Stimulated activated CD4-positive, alpha-beta T cell treated with anti-CD3 and anti-CD28 coated beads, Interleukin-12 subunit alpha, Interleukin-12 subunit beta, amount 100 ng/mL, for 48 hours (primary cell): ENCODE measurements at places on chromosomes 12 and 14.

DNA sequence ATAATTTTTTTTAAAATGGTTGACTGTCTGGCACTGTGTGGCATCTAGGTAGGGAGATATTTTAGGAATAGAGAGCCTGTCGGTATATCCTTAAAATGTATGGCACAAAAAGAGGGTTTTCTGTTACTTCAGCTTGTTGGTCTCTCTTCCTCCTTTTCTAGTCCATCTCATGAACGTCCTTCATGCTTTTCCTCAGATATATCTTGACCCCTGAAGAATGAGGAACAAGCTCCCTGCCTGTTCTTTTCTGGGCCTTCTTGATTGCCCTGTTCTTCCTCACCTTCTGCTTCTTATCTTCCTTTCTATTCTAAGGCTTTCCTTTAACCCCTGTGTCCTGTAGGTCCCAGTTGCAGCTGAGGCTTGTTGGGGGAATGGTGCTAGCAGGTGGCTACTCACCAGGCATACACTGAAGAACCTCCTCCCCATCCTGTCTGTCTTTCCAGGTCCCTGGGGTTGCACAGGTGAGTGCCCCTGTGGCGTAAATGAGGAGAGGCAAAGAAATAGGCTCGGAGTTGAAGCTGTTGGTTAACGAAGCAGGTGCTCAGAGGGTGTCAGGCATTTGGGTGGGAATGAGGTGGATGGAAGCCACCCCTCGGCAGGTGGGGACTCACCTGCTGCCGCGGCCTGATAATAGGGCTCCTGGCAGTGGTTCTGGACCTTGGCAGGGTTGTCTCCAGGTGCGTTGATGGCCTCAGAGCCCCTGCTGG, 7.2 kb upstream of the C1R start:
- no peak for DNase-seq

DNA sequence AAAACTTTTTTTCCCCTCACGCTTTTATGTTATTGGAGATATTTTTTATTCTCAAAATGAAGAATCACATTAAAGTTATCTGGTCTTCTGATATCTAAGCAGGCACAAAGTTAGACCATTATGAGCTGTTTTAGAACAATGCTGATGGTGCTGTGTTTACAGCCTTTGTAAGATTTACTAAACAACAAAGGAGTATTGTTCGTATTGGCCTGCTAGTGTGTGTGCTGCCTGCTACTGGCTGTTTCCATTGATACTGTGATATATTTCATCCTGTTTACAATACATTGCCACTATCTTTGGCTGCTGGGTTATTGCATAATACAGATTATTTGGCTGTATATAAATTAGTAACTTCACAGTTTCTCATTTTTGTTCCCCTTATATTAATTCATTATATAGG, 220.8 kb downstream of the ITPR2 start:
- DNase-seq = no peak

DNA sequence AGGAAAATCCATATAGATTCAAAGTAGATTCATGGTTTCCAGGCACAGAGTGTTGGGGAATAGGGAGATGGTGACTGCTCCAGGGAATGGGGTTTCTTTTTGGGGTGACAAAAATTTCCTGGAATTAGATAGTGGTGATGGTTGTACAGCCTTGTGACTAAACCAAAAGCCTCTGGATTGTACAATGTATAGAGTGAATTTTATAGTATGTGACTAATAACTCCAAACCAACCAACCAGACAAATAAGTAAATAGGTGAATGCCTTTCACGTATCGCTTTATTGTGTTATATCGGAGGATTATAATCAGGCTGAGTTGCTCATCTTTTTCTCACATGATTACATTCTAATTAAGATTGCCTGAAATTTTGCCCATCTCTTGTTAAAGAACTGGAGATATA, 24.6 kb upstream of the PPFIBP1 start:
- DNase-seq = no peak

- DNase-seq = no peak
These were observed 161.9 kb upstream of the PLEKHG7 start for GRCh38 chr12:92540782-92541423.

GRCh38 chr12:77835969-77836368, 5.3 kb downstream of the NAV3 start:
- no peak for DNase-seq

DNA sequence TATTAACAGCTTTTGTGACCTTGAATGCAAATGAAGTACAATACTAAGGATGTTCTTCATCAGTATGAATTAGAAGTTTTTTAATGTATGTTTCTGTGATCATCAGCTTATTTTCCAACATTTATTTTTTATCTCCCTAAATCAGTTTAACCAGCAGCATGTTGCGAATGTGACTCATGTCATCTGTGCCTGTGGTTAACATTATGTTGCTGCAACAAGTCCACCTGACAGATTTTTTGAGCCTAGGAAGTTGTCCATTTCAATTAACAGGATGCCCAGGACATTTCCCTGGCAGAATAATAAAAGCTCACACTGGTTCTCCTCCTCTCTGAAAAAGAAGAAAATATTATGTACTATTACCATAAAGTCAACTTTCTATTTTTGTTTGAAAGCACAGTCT, 155.5 kb downstream of the SYT1 start:
- no peak for DNase-seq

- no peak for DNase-seq
These were observed 12.3 kb downstream of the CLEC2B start for GRCh38 chr12:9856894-9857293.

DNA sequence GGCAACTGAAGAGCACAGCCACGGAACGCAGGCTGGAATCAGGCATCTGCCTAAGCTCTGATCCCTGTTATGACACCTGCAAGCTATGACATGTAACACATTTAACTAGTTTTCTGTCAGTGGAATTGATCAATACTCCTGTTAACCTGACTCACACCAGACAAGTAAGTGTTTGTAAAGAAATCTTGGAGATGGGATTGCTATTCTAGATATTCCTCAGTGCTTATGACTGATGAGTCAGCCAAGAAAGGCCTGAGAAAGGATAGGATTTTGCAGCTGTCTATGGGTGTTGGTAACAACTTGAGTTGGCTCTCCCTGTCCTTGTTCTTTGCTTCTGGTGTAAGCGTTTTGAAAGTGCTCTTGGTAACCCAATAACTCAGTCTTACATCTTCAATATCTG, 110.5 kb downstream of the GPR135 start:
- DNase-seq = no peak

- DNase-seq = no peak
These were observed 134.4 kb upstream of the GRIP1 start for GRCh38 chr12:66813137-66813892.

DNA sequence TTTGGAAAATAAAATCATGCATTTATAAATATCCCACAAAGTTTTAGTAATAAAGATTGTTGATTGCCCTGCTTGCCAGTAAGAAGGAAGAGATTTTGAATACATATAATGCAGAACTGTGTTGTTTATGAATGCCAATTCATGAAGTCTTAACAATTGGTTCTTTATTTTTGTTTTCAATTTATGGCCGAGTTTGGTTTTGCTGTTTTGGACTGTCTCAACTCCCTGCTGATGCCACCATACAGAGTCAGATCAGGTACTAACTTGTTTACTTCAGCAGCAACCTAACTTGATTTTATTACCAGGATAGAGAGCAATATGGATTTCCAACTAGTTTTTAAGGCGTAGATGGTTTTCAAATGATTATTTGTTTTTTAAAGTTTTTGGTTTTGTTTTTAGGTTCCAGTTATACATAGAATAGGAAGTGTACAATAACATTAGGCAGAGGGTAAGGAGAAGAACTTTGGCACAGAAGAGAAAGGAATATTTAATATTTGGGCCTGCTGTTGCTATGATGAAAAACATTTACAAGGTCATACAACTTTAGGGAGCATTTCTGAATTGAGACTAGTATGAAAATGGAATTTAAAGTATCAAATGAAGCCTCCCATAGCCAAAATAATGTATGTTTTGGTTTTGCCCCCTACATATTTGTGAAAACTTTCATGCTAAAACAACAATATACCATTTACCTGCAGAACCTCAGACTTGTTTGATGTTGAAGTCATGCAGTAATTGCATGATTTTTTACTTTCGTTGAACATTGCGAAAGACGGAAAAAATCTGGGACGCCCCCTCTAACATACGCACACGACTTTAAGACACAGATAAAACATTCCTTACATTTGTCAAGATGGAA, 904 bp upstream of the FAM177A1 start:
- DNase-seq = no peak

- DNase-seq = no peak
These were observed 30.5 kb downstream of the PUS7L start for GRCh38 chr12:43728117-43728516.

DNA sequence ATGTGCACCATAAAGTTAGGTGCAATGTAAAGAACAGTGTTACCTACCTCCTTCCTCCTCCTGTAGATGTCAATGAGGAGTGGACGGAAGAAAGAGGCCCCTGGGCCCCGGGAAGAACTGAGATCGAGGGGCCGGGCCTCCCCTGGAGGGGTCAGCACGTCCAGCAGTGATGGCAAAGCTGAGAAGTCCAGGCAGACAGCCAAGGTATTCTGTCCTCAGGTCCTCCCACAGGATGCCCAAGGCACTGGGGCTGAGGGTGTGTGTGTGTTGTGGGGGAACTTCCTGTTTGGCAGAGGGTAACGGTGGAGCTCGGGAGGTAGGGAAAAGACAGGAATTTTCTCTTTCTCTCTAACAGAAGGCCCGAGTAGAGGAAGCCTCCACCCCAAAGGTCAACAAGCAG, 6.4 kb downstream of the ATN1 start:
- DNase-seq = no peak

DNA sequence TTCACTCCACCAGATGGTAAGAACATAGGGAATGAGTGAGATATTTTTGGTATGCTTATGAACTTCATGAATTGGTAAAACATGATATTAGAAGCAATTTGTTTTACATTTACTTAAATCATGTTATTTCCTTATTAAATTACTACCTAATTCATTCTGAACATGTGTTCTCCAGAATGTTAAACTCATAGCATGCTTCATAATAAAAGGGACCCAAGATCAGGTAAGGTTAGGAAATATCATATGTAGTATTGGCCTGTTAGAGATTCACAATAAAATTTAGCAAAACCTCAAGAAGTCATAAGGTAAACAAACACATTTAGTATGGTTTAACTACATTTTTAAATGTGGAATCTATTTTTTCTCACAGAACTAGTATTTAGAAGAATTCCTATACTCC, 28.2 kb downstream of the PTPRQ start:
- no peak for DNase-seq

- DNase-seq = no peak
These were observed 182.0 kb upstream of the DCN start for GRCh38 chr12:91364471-91365184.

DNA sequence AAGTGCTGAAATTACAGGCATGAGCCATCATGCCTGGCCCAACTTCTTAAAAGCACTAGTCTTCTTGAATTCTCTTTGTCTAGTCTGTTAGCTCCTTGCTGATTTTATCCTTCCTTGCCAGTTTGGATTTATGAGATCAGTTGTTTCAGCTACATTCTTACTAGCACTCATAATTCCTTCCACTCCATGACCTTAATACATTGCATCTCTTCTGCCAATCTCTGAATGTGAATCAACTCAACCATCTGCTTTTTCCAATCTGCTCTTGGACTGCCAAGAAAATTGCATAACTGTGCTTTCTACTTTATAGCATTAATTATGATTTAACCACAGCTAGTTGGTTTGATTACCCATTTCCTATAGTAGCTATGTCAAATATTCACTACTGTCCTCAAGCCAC, 14.9 kb upstream of the HEATR5A start:
- DNase-seq = no peak

DNA sequence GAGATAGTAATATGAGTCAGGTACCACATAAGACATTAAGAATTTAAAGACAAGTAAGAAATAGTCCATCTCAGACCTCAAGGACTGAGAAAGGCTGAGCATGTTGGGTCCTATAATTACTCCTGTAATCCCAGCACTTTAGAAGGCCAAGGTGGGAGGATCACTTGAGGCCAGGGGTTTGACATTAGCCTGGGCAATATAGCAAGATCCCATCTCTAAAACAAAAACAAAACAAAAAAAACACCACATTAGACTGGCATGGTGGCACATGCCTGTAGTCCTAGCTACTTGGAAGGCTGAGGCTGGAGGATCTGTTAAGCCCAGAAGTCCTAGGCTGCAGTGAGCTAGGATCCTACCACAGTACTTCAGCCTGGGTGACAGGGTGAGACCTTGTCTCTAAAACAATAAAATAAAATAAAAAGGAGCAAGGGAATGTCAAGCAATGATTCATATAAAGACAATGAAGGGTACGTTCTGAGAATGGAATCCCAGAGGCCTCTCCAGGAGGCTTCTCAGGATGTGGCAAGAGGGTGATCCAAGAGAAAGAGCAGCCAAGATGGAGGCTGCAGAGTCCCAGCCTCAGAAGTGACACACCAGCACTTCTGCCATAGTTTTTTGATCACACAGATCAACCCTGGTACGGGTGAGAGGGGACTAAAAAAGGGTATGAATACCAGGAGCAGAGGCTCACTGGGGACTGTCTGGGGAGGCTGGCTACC, 206.4 kb downstream of the CRADD start:
- no peak for DNase-seq

DNA sequence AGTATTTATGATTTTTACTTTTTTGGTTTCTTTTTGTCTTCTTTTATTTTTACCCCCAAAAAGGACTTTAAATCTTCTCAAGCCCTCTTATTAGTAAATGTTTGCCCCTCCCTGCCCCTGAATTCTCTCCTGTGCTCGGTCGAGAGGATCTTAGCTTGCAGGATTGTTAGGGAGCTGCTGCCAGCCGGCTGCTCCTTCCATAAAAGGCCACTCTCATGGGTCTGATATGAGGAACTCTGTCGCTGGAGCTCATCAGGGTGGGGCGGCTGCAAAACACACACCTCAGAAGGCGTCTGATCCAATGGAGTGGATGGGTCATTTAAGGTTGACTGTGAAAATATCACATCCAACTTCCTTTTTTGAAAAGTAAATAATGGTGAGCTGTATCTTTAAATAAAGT, 8.5 kb downstream of the LTBR start:
- DNase-seq = no peak

- DNase-seq = no peak
These were observed 1.1 kb downstream of the NOC4L start for GRCh38 chr12:132145334-132145733.

GRCh38 chr12:113477171-113477841, 5.6 kb upstream of the LHX5 start:
- no peak for DNase-seq

DNA sequence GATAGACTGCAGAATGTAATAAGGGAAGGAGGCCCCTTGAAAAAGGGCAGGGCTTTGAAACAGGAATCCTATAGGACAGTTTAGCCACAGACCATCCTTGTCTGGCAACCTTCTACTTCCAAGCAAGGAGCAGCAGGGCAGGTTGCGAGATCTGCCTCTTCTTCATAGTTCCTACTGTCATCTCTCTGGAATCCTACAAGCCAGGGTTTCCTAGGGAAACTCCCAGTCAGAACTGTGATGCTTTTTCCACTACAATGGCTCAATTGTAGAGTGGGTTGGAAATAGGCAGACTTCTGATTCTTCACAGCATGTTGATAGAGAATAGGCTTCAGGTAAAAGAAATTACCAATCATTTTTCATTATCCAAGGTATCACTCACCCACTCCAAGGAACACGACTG, 186.3 kb downstream of the DACT1 start:
- DNase-seq = no peak
